ENCODE measurements at places on chromosomes 11 and 22.
A peak's percentile ranks its signal among the peaks of the same experiment; 100 is the strongest.

DNA sequence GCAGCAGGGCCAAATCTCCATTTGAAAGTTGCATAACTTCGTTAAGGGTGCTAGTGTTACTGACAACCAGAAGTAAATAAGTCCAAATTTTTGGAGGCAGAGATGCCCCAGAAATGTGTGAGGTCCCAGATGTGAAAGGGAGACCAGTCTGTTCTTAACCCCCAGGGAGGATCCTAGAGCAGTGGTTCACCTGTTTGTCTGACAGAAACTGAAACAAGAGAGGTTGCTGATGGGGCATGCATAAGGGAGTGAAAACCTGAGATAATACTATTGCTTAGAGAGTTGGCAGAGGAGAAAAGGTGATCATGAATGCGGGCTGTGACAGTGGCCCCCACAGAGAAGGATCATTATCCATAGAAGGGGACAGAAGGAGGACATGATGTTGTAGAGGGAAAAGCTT lies 3.8 kb downstream of the CBLIF start:
- DNase-seq = no peak

GRCh38 chr11:67293090-67293489 lies 4.0 kb downstream of the ANKRD13D start:
- DNase-seq = no peak

DNA sequence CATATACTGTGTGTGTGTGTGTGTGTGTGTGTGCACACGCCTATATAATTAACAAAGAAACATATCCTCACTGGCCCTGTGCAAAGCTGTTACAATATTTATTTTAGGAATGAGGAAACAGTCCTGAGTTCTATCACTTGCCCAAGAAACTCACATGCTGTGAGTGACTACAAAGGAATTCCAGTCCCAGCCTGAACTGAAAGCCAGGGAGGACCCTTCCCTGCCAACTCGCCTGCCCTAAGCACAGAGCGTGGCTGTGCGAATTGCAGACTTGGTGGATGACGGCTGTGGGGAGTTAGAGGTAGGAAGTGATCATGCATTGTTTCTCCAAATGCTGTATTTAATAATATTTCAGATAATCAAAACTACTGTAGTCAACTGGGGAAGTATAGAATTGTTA lies 26.4 kb upstream of the CD5 start:
- DNase-seq = peak; percentile 52

DNA sequence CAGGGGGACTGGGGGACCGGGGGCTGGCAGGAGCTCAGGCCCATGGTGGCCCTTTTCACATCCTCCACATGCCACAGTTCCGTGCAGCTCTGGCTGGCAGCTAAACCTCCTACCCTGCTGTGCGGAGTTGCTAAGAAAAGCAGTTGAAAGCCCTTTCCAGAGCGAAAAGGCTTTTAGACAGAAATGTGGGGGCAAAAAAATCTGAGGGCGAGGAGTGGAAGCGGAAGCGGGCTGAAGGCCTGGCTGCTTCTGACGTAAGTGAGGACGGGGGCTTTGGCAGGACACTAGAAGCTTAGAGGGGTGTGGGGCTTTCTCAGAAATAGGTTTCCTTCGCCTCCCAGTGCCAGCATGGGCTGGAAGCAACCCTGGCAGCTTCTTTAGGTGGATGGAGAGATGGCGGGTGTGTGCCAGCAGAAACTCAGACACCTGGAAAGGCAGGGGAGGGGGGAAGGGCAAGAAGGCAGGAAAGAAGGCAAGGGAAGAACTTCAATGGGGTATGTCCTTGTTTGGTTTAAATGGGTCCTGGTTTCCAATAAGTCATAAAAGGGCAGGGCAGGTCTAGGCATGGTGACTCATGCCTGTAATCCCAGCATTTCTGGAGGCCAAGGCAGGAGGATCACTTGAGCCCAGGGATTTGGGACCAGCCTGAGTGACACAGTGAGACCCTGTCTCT lies 11.2 kb upstream of the DGKZ start:
- DNase-seq = no peak

DNA sequence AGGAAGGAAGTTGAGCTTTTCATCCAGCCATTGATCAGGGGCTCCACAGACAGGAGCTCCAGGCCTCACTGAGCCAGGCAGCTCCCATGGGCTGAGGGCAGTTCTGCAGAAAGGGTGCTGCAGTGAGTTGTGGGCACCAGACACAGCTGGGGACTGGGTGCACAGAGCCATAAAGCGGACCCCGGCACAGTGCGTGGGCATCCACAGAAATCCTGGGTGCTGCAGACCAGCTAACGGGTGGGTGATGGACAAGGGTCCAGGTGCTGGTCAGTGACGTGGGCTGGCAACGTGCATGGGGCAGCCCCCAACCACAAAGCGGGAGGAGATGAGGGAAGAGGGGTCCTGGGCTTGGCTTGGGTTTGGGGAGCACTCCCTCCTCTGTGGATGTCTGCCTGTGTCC lies 19.4 kb upstream of the GAL start:
- DNase-seq = no peak

DNA sequence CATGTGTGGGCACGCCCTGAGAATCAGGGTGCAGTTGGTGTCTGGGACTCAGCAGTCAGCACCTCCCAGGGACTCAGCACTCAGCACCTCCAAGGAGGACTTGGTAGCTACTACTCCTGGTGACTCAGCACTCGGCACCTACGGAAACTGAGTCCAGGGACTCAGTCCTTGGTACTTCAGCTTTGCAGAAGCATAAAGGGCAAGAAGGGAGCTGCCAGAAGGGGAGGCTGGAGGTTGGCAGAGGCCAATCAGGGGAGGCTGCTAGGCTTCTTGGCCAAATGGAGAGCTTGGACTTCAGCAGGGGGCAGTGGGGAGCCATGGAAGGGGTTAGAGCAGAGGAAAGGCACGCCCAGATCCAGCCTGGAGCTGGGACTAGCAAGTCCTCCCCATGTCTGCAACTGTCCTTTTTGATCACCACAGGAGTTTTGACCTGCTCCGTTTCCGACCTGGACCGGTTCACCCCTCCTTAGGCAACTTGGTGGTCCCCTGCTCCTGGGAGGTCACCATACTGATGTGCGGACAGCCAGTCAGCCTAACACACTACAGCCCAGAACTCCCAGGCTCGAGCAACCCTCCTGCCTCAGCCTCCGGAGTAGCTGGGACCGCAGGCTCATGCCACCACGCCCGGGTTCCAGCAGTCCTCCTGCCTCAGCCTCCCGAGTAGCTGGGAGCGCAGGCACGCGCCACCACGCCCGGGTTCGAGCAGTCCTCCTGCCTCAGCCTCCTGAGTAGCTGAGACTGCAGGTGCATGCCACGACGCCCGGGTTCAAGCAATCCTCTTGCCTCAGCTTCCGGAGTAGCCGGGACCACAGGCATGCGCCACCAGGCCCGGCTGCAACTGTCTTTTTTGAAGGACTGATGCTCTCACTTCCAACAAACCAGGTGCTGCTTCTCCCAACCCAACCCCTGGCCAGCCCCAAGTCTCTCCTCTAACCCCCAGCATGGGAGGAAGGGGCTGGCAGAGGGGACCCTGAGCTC lies 1.5 kb downstream of the ANO9 start:
- DNase-seq = peak; percentile 12

DNA sequence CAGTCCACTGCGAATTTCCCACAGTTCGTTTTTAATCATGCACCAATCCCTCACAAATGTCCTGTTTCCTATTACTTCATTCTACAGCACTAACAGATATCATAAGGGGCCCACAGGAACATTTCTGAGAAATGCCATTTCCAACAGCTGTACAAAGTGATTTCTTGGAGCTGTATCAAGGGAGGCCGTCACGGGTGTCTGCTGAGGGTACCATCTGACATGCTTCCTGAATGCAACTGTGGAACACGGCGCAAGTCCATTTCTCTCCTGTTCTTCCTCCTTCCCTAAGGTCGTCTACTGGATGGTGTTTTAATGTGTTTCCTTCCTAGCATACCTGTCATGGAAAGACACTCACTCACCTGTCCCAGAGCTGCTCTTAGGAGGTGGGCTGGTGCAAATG lies 320.7 kb downstream of the LARGE1 start:
- no peak for DNase-seq

DNA sequence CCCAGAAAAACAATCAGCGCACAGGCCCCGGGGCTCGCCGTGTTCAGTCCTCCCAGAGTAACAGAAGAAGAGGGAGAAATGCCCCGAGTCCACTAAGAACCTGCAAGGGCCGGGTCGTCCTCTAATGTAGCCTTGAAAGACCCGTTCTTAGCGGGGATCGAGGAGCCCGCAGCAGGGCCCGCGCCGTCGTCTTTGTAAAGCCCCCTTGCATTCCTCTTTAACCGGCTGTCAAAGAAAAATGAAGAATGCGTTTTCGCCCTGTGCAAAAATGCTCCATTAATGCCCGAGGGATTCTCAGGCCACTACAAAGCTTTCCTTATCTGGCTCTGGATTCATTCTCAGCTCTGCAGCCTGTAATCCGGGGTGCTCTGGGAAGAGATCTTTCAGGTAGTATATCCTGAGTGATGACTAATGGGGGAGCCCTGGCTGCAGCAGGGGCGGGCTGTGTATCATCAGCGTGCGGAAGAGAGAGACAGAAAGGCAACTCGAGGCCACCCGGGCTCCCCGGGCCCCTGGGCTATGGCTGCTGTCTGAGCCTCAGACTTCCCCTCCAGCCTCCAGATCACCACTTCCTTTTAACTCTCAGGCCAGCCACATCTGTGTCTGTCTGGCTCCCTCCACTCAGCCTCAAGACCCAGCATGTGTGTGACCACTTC lies 78.2 kb downstream of the FBLN1 start:
- DNase-seq = no peak
